Liver (tissue), 10 donors: ENCODE measurements at places on chromosomes 2 and 18.

- no peak for DNase-seq
These were observed 268.5 kb downstream of the SATB2 start for GRCh38 chr2:199189229-199189628.

- no peak for DNase-seq
These were observed 1.2 kb downstream of the IMMT start for GRCh38 chr2:86193901-86194567.

DNA sequence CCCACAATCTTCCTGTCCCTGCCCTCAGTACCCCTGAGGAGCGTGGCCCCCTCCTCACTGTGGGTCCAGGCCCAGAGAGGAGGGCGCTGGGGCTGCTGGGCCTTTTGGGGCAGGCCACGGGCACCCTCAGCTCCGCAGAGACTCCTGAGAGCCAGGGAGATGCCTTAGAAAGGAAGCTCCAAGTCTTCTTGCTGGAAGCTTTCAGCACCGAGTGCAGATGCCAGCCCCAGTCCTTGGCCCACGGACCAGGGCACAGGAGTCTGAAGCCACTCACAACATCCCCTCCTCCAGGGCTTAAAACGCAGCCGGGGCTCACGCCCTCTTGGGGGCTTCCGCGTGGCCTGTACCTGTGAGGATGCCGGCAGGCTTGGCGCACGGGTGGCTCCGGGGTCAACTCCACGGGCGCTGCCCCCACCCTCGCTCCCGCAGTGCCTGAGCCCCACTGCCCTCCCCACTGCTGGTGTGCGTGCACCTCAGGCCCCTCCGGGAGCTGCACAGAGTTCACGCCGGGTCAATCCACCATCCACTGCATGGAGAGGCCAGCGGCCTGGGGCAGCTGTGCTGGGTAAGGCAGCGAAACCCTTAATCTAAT is 72.1 kb upstream of the CTDP1 start:
- DNase-seq = no peak

- DNase-seq = no peak
These were observed 370.3 kb upstream of the LINC00305 start for GRCh38 chr18:64519201-64519600.

DNA sequence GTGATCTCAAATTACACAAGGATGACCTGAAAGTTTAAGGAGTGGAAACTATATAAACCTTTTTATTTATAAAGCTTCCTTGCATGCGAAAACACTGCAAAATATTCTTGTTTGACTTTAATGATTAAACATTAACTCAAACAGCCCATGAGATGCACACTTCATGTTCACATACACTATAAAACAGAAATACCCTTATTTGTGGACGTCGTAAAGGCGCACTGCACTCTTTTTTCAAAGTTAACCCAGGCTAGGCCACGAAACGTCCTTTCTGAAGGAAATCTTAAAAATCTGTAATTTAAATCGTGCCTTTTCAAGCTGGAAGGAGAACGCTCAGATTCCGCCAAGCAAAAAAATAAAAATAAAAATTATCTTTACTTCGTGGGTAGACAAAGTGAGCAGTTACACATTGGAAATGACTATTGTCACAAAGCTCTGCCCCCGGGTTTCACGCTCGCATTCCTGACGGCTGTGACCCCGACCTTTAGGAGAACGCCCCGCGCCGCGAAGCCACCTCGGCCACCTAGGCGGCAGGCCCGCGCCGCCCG is 728 bp downstream of the FAM168B start:
- no peak for DNase-seq

GRCh38 chr18:22567794-22568193 is 150.1 kb upstream of the CTAGE1 start:
- DNase-seq = no peak

DNA sequence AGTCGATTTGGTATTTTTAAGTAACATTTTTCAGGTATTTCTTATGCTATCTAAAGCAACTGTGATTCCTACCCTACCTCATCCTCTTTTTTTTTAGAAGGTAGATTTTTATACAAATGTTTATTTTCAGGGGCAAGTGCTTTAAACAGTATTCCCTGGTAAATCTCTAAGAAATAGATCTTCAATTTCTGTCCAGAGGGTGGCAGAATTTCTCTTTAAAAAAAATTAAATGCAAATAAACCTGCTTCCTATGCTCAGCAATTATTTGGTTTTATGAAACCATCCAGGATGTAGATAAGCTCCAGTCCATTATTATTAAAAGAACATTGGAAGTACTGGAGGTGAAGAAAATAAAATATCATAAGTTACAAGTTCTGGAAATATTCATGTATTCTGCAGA is 191.9 kb downstream of the MYO3B start:
- no peak for DNase-seq
